Mesenchymal stem cell (in vitro differentiated cells and primary cell): ENCODE measurements at places on chromosomes 3 and 15.
A peak's percentile ranks its signal among the peaks of the same experiment; 100 is the strongest.

DNA sequence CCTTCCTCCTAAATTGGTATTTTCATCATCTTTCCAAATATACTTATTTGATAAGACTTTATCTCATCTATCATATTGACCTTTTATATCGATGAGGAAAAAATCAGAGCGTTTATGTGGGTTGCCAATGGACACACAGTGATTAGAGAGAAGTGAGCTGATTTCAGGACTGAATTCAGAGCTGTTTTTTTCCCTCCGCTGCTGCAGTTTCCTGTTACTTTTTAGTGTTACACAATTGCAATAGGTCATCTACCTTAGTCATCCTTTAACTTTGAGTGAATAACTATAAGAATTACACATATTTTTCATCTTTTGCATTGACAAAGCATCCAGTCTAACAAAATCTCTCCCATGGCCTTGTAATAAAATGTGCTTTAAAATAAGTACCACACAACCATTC, 266.3 kb upstream of the CNTN4 start:
- H3K27ac ChIP-seq = no peak overlapping the region
- no peaks in the 10 kb centered on the region for H3K27me3 ChIP-seq
- H3K4me3 ChIP-seq = no peak overlapping the region
- H3K36me3 ChIP-seq = no peaks in the 10 kb centered on the region

- no peaks in the 10 kb centered on the region for H3K36me3 ChIP-seq
- H3K27ac ChIP-seq = no peak overlapping the region
- no peak overlapping the region for H3K4me3 ChIP-seq
- DNase-seq = no peak
- H3K4me1 ChIP-seq = no peaks in the 10 kb centered on the region
- peaks cover 4% of the 10 kb centered on the region for H3K27me3 ChIP-seq
These were observed 1.1 kb downstream of the OR4F6 start for GRCh38 chr15:101804375-101804774.

GRCh38 chr3:47379411-47379899, 1.4 kb upstream of the PTPN23 start:
- no peak overlapping the region for H3K27ac ChIP-seq
- no peak for DNase-seq
- H3K4me1 ChIP-seq = peaks cover 13% of the 10 kb centered on the region
- peaks cover 8% of the 10 kb centered on the region for H3K36me3 ChIP-seq
- H3K27me3 ChIP-seq = no peaks in the 10 kb centered on the region

DNA sequence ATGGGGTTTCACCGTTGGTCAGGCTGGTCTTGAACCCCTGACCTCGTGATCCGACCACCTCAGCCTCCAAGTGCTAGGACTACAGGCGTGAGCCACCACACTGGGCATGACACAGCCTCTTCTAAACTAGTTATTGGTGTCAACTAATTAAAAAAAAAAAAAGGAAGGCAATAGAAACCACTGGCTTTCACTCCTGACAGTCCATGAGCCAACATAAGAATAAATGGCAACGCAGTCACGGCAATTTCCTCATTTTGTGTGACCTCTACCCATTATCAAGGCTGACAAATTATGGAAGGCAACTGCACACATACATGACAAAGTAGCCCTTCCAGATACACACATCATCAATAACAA, 5.9 kb downstream of the ARHGEF3 start:
- no peaks in the 10 kb centered on the region for H3K36me3 ChIP-seq
- DNase-seq = no peak
- no peaks in the 10 kb centered on the region for H3K27me3 ChIP-seq
- no peak overlapping the region for H3K27ac ChIP-seq

DNA sequence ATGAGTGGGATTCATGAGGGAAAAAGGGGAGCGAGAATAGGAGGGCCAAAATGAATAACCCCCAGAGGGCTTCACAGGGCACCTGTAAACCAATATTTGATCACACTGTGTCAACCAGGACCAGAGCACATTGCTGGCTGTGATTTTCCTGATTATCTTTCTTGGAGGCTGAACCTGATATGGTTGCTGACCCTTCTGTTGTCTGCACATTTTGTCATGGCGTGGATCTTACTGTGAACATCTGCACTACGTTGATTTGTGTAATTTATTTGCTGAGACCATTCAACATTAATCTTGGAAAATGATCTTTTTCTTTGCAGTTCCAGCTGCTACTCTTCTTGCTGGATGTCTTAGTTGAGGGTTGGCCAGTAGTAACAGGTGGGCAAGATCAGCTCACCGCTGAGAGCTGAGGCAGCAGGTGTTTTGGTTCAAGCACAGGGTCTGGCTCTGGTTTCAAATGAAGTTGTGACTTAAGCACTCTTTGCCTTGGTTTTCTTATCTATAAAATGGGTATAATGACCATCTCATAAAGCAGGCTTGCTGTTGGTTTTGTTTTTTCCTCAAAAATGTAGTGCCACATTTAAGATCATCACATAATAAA, 61.2 kb downstream of the ARHGEF26 start:
- H3K4me1 ChIP-seq = no peaks in the 10 kb centered on the region
- no peak overlapping the region for H3K27ac ChIP-seq
- H3K27me3 ChIP-seq = no peaks in the 10 kb centered on the region
- DNase-seq = no peak

DNA sequence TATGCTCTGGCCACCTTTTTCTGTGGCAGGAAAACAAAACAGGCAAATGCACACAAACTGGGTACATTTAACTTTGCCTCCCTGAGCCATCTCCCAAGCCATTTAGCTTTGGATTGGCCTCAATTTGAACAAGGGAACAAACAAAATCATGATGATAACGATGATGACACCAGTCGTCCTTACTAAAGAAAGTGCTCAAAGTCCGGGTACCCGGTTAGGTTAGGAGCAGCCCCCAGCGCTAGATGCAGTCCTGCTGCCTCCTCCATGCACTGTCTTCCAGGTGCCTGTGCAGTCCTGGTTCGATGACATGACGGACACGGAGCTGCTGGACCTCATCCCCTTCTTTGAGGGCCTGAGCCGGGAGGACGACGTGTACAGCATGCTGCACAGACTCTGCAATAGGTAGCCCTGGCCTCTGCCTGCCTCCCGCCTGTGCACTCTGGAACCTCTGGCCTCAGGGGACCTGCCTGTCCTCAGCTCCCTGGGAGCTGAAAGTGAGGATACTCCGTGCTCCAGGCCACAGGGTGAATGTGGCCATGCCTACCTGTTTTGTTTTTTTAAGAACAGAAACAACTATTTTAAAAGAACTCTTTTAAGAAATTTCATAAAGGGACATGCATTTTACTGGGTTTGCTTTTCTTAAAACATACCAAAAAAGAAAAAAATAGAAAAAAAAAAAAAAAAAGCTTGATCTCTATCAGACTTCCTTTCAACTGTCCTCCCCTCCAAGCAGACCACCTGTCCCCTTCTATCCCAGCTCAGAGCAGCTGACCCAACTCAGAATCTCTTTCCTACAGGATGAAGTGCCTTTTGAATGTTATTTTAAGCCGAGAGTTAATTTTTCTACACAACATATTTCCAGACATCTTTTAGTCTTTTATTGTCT, 9.9 kb upstream of the VILL start:
- H3K4me3 ChIP-seq = no peak overlapping the region
- no peak for DNase-seq
- no peak overlapping the region for H3K27ac ChIP-seq
- no peaks in the 10 kb centered on the region for H3K4me1 ChIP-seq
- peaks cover 45% of the 10 kb centered on the region for H3K36me3 ChIP-seq

DNA sequence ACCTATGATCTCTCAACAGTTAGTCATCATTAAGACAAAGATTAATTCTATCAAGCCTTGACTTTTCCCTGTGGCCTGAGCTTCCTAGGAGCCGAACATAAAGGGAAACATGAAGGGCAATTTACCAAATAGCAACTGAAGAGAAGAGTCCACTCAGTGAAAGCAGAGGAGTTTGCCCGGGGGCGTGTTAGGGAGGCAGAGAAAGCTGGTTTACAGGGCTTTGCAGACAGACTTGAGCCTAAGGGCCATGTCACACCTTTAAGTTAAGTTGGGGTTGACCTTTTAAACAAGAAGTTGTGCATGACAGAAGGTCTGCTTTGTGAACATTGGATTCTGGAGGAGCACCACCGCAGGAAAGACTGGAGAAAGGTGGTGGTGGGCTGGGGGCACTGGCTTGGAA, 701.8 kb upstream of the CFAP20DC start:
- no peak overlapping the region for H3K27ac ChIP-seq
- DNase-seq = no peak
- H3K36me3 ChIP-seq = no peaks in the 10 kb centered on the region
- no peaks in the 10 kb centered on the region for H3K4me1 ChIP-seq
- no peaks in the 10 kb centered on the region for H3K27me3 ChIP-seq

- H3K36me3 ChIP-seq = no peaks in the 10 kb centered on the region
- H3K4me3 ChIP-seq = no peak overlapping the region
- peaks cover 72% of the 10 kb centered on the region for H3K27me3 ChIP-seq
- no peak for DNase-seq
These were observed 101.0 kb upstream of the NMNAT3 start for GRCh38 chr3:139778682-139779233.

DNA sequence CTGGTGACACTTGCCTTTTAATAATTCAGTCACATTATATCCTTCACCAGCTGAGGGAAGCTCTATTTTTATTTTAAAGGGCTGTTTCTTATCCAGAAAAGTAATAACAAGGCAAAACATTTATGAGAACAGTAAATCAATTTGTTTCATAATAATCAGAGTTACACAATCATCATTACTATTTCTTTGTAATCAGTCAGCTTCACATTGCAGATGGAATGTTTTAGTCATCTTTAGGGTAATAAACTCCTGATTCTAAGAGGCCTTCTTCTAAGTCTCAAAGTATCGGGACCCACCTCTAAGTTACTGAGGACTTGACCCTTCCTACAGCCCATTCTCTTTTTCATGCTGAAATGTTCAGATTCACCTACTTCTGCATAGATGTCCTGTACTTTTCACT, 298.3 kb upstream of the TGFBR2 start:
- H3K4me1 ChIP-seq = no peaks in the 10 kb centered on the region
- H3K36me3 ChIP-seq = no peaks in the 10 kb centered on the region
- DNase-seq = peak; percentile 48

DNA sequence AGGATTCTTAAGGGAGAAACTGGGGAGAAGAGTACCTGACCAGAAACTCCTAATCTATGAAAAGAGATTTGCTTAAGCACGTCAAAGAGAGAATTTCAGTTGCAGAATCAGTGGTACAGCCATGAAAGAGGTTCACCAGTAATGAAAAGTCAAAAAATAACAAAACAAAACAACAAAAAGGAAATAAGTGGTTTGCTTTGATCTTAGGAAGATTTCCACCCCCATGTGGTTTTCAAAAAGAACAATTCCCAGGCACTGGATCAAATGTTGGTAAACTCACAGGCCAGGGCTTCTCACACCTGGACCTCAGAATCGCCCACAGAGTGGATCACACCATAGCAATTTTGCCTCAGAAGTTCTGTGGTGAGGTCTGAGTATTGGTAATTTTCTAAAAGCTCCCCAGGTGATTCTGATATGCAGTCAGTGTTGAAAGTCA, 67.5 kb downstream of the TMEM39A start:
- no peak overlapping the region for H3K4me3 ChIP-seq
- no peaks in the 10 kb centered on the region for H3K27me3 ChIP-seq
- peaks cover 47% of the 10 kb centered on the region for H3K36me3 ChIP-seq
- no peak overlapping the region for H3K27ac ChIP-seq
- DNase-seq = no peak

GRCh38 chr15:64502151-64502550, 41.8 kb downstream of the ZNF609 start:
- H3K27ac ChIP-seq = no peak overlapping the region
- H3K4me3 ChIP-seq = no peak overlapping the region
- H3K36me3 ChIP-seq = peaks cover 56% of the 10 kb centered on the region
- H3K4me1 ChIP-seq = peaks cover 3% of the 10 kb centered on the region
- H3K27me3 ChIP-seq = no peaks in the 10 kb centered on the region

- no peaks in the 10 kb centered on the region for H3K36me3 ChIP-seq
- DNase-seq = no peak
- no peak overlapping the region for H3K27ac ChIP-seq
- no peak overlapping the region for H3K4me3 ChIP-seq
These were observed 360.4 kb downstream of the EFHB start for GRCh38 chr3:19573644-19574043.

GRCh38 chr3:177294221-177294620, 96.9 kb upstream of the TBL1XR1 start:
- no peaks in the 10 kb centered on the region for H3K36me3 ChIP-seq
- no peak overlapping the region for H3K4me3 ChIP-seq
- no peak for DNase-seq

DNA sequence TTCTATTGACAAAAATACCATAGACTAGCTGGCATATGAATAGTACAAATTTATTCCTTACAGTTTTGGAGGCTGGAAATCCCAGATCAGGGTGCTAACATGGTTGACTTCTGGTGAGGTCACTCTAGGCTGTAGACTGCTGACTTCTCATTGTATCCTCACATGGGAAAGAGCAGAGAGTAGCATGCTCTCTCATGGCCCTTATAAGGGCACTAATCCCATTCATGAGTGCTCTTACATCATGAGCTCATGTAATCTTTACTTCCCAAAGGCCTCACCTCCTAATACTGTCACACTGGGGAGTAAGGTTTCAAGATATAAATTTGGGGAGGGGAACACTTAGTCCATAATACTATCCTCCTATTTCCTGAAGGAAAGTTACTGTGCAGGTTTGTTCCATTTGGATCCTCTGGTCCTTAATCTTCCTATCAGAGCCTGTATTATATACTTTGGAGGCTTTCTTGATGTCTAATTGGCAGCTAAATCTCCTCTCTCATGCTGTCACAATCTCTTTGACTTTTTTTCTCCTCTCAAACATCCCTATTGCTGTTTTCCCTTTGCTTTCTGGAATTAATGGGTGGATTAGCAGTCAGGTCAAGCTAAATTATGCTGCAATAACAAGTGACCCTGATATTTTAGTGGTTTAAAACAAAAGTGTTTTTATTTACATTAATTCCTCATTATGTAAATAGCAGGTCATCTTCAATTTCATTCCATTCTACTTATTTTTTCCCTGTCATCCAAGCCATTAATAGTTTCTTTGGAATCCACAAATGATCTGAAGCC, 23.1 kb upstream of the LEKR1 start:
- no peak overlapping the region for H3K4me3 ChIP-seq
- H3K27ac ChIP-seq = no peak overlapping the region
- DNase-seq = no peak
- H3K27me3 ChIP-seq = no peaks in the 10 kb centered on the region
- H3K36me3 ChIP-seq = no peaks in the 10 kb centered on the region
